ENCODE measurements at places on chromosomes 7 and 10.

- no peak for DNase-seq
Measured at GRCh38 chr10:49678827-49679479, 498 bp upstream of the C10orf53 start.

DNA sequence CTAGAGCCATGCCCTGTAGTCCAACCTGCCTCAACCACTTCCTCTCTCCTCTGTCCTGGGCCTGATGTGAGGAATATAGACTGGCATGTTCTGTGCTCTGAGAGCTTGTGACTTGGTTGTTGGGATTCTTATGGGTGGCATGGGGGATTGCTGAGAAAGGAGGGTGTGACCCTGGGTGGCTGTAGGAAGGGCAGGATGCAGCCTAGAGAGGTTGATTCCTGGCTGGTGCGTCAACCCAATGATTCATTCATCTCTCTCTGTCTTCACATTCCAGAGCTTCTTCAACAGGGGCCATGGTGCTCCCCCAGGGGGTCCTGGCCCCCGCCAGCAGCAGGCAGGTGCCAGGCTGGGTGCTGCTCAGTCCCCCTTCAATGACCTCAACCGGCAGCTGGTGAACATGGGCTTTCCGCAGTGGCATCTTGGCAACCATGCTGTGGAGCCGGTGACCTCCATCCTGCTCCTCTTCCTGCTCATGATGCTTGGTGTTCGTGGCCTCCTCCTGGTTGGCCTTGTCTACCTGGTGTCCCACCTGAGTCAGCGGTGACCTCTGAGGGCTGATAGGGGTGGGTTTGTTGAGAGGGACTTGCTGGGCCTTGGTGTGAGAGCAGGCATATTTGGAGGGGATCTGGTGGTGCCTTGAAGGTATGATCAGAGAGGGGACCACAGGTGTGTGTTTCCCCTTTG is 2.6 kb downstream of the FAM241B start:
- DNase-seq = no peak

DNA sequence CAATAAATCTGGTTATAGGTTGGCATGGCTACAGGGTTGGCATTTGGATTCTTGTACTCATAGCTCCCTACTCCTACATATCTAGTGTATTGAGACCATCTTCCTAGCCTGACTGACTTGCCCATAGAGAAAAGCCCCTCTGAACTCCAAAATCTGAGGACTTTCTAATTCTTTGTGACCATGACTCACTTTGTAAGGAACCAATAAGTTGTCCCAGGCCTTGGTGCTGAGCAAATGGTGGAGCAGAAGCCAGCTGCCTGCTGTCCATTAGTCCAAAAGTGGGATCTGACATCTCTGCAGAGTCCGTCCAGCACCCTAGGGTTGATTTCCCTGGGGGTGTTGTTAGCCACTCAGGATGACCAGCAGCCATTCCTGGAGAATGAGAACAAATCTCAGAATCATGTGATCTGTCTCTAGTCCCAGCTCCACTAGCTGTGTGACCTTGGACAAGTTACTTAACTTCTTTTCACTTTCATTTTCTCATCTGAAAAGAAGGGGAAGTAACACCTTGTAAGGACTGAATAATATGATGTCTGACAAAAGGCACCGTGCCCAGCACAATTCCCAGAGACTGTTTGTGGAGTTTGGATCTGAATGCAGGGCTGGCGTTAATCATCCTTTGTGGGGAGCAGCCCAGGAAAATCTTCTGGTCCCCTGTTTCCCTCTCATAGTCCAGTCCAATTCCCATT is 44.1 kb downstream of the MTURN start:
- DNase-seq = no peak

GRCh38 chr7:4266270-4267040 is 415.6 kb upstream of the FOXK1 start:
- DNase-seq = no peak

- DNase-seq = peak; percentile 49
Measured at GRCh38 chr7:148838905-148839304, 45.2 kb downstream of the EZH2 start.

GRCh38 chr10:69802424-69803161 is 887 bp downstream of the COL13A1 start:
- DNase-seq = no peak

GRCh38 chr10:35827783-35828182 is 185.7 kb upstream of the FZD8 start:
- no peak for DNase-seq

GRCh38 chr7:33645104-33645503 is 260.2 kb upstream of the BMPER start:
- DNase-seq = no peak

- no peak for DNase-seq
Measured at GRCh38 chr7:2224491-2224928, 8.2 kb downstream of the MAD1L1 start.

DNA sequence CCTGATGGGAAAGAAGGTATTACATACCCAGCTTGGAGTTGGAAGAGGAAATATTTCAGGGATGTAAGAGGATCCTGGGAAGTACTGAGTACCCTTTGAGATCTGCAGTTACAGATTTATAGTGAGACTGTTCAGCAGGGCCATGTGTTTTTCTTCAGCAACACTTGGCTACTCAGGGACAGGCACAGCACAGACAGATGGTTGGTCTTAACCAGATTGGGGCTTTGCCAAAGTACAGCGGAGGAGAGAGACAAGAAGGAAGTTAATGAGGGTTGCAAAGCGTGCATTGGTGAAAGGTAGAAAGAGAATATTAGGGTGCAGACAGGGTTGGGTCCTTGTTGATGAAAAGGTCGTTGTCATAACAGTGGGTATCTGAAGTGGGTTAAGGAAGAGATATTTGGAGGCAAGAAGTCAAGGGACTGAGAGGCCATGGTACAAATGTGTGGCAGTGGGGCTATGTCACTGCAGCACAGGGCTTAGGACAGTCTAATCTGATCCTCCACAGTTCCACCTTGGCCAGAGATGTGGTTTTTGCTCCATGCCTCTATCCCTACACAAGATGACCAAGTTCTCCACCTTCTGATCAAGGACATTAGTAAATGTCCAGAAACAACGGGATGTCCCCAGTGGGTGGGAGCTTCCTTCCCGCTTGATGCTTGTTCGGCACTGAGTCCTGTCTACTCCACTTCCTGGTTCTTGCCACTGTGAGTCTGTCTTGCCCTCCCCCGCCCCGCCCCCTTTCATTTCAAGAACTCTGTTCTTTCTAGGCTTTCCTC is 18.9 kb upstream of the DNAJC1 start:
- peak; percentile 52 for DNase-seq

- peak; percentile 67 for DNase-seq
Measured at GRCh38 chr10:84375011-84375410, 46.6 kb downstream of the CCSER2 start.

- no peak for DNase-seq
Measured at GRCh38 chr10:113316506-113316905, 236.3 kb upstream of the HABP2 start.

DNA sequence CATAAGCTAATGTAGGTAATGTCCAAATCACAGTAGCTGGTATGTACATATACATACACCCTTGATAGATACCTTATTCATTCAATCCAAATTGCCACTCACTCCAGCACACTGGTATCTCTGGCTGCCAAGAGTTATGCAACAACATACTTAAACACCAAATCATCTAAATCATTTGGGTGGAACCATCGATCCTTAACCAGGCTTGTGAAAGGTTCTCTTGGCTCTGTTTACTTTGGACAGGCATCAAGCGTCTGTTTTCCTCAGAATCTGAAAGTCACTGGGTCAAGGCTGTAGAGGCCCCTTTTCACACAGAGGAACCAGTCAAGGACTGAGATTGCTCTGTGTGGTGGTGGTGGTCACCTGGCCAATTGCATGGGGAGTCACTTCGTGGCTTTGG is 24.6 kb downstream of the JAZF1 start:
- DNase-seq = no peak

GRCh38 chr10:54758791-54759190 is 42.2 kb downstream of the PCDH15 start:
- DNase-seq = no peak

DNA sequence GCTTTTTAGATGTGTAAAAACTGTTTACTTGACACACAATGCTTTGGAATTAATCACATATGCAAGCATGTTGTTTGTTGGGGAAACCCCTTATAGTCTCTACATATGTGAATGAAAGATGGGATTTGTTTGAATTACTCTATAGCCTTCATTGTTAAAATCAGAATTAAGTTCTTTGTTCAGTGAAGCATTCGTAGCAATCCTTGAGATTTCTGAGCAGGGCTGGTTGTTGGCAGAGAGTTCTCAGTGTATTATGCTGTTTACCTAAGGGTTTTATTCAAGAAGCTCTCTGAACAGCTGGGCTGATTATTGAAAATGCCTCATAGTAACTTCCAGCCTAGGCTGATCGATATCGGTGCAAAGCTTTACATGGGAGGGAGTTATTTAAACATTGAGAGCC is 190.9 kb downstream of the VTI1A start:
- no peak for DNase-seq

DNA sequence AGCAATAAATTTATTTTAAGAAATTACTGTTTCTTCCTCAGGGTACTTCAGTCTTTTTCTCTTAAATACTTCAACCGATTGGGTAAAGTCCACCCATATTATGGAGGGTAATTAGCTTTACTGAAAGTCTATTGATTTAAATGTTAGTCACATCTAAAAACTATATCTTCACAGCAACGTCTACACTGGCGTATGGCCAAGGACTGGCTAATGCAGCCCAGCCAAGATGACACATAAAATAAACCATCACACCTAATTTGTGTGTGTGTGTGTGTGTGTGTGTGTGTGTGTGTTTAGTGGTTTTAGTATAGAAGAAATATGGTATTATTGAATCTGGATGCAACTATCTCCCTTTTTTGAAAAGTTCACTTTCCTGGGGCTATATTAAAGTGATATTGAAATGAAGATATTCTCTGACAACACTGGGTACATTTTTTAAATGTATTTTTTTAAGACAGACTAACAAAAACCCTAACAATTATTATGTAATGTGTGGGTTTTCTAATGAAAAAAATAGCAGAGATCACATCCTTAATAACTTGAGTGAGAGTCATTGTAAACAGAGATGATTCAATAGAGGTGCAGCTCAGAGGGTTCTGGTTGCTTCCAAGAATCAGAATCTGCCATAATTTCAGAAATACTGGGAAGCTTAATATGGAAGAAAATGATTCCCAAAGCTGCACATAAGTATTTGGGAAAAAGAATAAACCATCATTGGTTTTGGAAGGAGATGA is 584.2 kb upstream of the MBL2 start:
- DNase-seq = no peak

DNA sequence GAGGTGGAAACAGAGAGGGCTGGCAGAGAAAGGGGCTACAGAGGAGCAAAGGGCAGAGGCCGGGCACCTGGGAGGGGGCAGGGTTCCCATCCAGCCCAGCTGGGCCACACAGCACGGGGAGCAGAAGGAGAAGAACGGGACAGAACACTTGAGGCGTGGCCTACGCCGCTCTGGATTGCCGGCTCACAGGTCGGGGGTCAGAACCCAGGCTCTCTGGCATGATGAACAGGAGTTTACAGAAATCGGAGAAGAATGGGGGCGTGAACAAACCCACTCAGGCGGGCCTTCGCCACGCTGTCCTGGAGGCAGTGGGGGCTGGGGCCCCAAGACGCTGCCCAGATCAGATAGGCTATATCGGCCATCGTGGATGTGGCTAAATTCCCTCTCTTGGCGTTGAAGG is 362.2 kb upstream of the SHH start:
- no peak for DNase-seq

- DNase-seq = no peak
Measured at GRCh38 chr10:44278837-44279324, 106.0 kb downstream of the CXCL12 start.

DNA sequence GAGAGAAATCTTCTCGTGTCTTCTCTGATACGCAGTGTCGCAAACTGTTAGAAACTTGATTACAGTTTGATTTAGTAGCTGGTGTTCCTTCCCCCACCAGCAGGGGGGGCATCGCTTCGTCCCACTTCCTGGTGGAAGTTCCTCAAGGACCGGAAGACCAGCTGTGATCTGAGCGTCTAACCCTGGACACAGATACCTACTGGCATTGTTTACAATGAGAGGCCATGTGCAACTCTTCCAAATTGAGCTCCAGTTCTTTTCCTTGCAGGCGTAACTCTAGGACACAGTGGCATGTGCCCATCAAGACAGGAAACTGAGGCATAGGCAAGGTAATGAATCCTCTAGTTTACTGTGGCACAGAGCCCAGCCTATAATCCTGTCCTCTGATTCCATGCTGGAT is 219.0 kb downstream of the CCDC3 start:
- peak; percentile 24 for DNase-seq

GRCh38 chr7:137626469-137627067 is 220.2 kb downstream of the DGKI start:
- DNase-seq = peak; percentile 6

- DNase-seq = peak; percentile 80
Measured at GRCh38 chr10:6647811-6648526, 67.9 kb upstream of the PRKCQ start.

- DNase-seq = no peak
Measured at GRCh38 chr10:108970016-108970415, 953.3 kb downstream of the XPNPEP1 start.

- no peak for DNase-seq
Measured at GRCh38 chr10:99364125-99364524, 35.0 kb downstream of the CNNM1 start.

- DNase-seq = no peak
Measured at GRCh38 chr10:37638569-37638968, 218.8 kb downstream of the ZNF248 start.

DNA sequence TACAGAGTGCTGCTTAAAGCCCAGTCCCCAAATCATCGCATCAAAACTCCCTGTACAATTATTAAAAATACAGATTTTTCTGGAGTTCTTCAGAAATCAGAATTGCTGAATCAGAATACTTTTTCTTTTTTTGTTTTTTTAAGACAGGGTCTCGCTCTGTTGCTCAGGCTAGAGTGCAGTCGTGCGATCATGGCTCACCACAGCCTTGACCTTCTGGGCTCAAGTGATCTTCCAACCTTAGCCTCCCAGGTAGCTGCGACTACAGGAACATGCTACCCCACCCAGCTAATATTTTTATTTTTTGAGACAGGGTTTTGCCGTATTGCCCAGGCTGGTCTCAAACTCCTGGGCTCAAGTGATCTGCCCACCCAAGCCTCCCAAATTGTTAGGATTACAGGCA is 3.9 kb downstream of the BBIP1 start:
- DNase-seq = no peak

GRCh38 chr10:91464500-91464899 is 54.4 kb downstream of the HECTD2 start:
- DNase-seq = no peak

GRCh38 chr7:99791021-99791420 is 7.0 kb upstream of the CYP3A4 start:
- no peak for DNase-seq

DNA sequence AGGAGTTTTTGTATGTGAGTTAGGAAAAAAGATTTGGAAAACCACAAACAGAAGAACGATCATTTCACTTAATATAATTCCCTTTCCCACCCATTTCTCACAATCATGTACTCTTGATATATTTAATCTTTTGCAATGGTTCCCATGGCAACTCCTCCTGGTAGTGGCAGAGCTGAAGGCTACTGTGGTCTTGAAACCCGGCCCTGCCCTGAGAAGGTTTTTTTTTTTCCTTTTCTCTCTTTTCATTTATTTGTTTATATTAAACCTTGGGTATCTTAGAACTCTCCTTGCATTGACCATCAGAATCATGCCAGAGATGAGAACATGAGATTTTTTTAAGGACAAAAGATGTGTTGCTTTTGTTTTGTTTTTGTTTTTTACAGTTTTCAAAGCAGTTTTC is 566.1 kb upstream of the NRP1 start:
- DNase-seq = no peak
